ENCODE measurements at places on chromosomes 7 and 10.

DNA sequence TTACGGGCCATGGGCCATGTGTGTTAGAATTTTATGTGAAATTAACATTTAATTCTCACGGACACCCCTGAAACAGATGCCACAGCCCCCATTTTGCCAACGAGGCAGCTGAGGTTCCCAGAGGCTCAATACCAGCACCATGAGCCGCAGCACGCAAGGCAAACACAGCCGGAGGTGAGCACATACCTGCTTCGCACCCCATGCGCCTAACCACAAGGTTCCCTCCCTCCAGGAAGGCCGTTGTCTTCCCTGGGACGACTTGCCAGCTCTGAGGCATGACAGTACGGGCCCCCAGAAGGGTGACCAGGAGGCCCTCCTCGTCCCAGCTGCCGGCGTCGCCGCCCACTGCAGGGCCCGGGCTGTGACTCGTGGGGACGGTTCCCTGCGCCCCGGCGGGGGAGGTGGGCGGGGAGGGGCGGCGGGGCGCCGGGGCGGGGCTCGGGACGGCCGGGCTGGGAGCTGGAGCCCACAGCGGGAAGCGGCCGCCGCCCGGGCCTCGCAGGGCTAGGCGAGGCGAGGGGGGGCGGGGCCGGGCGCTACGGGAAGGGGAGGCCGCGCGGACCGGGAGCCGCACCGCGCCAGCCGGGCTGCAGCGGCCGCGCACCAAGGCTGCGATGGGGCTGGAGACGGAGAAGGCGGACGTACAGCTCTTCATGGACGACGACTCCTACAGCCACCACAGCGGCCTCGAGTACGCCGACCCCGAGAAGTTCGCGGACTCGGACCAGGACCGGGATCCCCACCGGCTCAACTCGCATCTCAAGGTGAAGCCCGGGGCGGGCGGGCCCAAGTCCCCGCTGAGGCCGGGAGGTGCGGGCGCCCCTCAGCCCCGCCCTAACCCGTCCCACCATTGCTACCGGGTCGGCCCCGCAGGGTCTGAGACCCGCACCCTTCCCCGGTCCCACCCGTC lies at the start of gene CAV2:
Gene CAV2 (plus strand): TSS at position 571 of the 910 bp plus-strand sequence. CDS start 44 bp downstream, at position 615.
- no peaks in the 10 kb centered on the region for H3K36me3 ChIP-seq
- H3K27me3 ChIP-seq: no peaks in the 10 kb centered on the region
- H3K27ac ChIP-seq: peak within 1 kb of the TSS; percentile 98

- no peak overlapping the region for H3K27ac ChIP-seq
- H3K4me3 ChIP-seq: no peak overlapping the region
- H3K27me3 ChIP-seq: peaks cover 30% of the 10 kb centered on the region
- no peak for DNase-seq
Observed at GRCh38 chr10:45429790-45430189, 55.8 kb downstream of the ALOX5 start.

DNA sequence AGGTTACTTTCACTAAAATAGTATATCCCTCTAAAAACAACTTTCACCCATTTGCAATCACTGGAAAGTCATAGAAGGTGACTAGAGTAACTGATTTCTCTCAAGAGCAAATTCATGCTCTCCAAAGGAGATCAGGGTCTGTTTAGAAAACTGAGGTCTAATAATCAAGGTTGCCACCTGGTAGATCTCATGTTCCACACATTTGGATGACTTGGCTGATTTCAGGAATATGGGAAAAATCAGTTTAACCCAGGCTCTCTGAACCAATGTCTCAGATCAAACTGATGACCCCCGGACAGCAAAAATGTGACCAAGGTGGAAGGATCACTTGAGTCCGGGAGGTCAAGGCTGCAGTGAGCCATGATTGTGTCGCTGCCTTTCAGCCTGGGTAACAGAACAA lies 562.4 kb upstream of the C7orf33 start:
- no peak for DNase-seq
- no peaks in the 10 kb centered on the region for H3K36me3 ChIP-seq
- H3K27me3 ChIP-seq: no peaks in the 10 kb centered on the region
- no peak overlapping the region for H3K27ac ChIP-seq

GRCh38 chr7:107898997-107899594 lies 8.1 kb downstream of the DLD start:
- H3K27ac ChIP-seq: no peak overlapping the region
- no peak overlapping the region for H3K4me3 ChIP-seq
- H3K27me3 ChIP-seq: no peaks in the 10 kb centered on the region
- no peaks in the 10 kb centered on the region for H3K4me1 ChIP-seq
- peaks cover 25% of the 10 kb centered on the region for H3K36me3 ChIP-seq
- no peak for DNase-seq

DNA sequence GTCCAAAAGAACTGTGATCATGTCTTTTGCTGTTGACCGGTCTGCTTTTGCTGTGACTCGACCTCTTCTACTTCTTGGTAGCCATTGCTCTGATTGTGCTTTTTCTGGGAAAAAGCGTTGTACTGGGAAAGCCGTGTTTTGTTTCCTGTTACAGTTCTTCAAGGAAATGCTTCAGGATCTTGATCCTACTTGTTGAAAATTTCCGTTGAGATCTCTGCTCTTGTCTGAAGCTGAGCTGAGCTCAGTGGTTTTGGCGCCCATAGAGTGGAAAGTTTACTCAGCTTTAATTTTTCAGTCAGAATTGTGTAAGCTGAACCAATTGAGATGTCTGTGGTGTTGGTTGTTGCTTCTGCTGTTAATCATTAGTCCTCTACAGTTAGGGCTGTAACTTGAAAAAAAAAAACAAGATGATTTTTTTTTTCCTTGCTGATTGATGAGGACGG lies 302.2 kb downstream of the CCDC3 start:
- no peaks in the 10 kb centered on the region for H3K36me3 ChIP-seq
- H3K27me3 ChIP-seq: no peaks in the 10 kb centered on the region
- H3K4me3 ChIP-seq: no peak overlapping the region
- peak overlapping the region; percentile 72 for H3K27ac ChIP-seq
- no peak for DNase-seq

DNA sequence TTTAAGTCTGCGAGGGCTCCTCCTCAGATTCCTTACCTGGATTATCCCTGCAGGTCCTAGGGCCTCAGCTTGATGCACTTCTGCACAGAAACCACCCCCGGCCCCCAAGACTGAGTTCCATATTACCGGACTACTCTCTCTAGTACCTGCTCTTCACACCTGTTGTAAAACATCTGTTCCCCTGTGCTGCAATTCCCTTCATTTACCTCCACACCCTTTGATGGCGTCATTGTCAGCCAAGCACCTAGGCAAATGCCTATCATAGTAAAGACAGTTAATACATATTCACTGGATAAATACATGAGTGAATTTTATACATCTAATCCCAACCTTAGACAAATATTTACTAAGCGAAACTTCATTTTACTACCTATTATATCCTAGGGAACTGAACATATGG lies 275.5 kb downstream of the PLXDC2 start:
- no peak for DNase-seq
- no peak overlapping the region for H3K4me3 ChIP-seq
- H3K27me3 ChIP-seq: no peaks in the 10 kb centered on the region
- no peaks in the 10 kb centered on the region for H3K4me1 ChIP-seq
- no peak overlapping the region for H3K27ac ChIP-seq

DNA sequence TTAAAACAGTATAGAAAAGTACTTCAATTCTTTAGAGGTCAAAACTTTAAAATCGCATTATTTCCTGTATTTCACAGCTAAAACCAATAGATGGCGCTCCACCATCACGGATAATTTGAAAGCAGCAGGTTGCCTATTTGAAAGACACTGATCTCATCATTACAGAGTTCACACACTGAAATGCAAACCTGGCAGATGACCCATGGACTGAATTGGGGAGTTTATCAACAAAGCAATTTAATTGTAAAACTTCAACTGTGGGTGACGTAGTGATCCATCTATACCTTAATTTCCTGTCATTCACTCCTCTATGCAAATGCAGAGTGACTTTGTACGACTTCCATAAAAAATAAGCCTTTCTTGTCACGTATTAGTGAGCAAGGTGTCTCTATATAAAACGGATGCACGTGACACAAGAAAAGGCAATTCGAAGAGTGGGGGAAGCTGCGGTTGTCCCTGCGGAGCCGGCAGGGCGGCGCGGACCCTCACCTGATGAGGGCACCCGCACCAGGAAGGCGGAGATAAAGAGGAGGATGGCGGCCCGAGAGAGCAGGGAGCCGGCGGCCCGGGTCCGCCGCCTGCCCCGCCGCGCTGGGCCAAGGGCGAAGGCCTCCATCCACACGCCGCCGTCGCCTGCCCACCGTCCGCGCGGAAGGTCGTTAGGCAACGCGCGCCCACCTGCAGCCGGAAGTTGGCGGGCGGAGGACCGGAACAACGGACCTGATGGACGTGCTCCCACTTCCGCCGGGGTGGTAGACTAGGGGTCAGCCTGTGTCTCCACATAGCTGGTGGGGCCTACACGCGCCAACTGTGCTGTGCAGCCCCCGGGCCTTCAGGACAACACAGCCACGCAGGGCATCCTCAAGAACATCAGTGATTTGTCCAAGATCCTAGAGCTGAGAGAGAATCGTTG lies at the start of gene ZPBP:
Gene ZPBP (minus strand): TSS at position 668 of the 913 bp plus-strand sequence. CDS start 52 bp downstream, at position 616.
- peaks cover 5% of the 10 kb centered on the region for H3K4me1 ChIP-seq
- H3K27me3 ChIP-seq: peaks cover 10% of the 10 kb centered on the region
- no peaks in the 10 kb centered on the region for H3K36me3 ChIP-seq

- H3K4me1 ChIP-seq: no peaks in the 10 kb centered on the region
- H3K27ac ChIP-seq: no peak overlapping the region
- no peaks in the 10 kb centered on the region for H3K27me3 ChIP-seq
- H3K36me3 ChIP-seq: peaks cover 98% of the 10 kb centered on the region
- H3K4me3 ChIP-seq: no peak overlapping the region
Observed at GRCh38 chr7:1473864-1474512, 14.7 kb upstream of the MICALL2 start.

DNA sequence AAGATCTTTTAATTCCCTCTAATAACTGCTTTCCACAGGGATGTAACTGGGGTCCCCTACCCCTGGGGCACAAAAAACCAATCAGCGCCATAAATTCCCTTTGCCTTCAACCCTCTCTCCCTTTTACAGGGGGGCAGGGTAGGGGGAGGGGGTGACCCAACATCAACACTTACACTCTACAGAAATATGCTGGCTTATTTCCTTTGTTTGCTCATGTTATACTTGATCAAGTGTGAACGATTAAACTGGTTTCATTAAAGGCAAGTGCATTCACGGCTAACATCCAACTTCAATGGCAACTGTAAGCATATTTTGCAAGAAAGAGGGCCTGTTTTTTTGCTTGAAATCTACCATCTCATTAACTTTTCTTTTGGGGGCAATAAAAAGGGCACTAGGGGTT lies 2.9 kb downstream of the CTBP2 start:
- no peak for DNase-seq
- peaks cover 47% of the 10 kb centered on the region for H3K4me1 ChIP-seq
- H3K27me3 ChIP-seq: no peaks in the 10 kb centered on the region
- H3K27ac ChIP-seq: peak overlapping the region; percentile 99
- peak overlapping the region; percentile 79 for H3K4me3 ChIP-seq

DNA sequence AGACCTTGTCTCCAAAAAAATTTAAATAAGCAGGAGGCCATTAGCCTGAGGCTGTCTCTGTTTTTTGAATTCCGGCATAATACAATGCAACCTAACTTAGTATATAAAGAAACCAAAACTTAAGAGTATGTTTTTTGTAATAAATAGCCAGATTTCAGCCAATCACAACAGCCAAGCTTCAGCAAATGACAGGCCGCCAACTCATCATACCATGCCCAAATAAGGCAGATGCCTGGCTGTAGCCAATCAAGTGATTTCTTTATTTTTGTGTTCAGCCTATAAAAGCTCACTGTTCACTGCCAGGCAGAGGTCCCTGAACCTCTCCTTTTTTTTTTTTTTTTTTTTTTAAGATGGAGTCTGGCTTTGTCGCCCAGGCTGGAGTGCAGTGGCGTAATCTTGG lies 12.7 kb upstream of the PURB start:
- H3K27me3 ChIP-seq: no peaks in the 10 kb centered on the region
- H3K4me1 ChIP-seq: no peaks in the 10 kb centered on the region
- DNase-seq: no peak
- no peaks in the 10 kb centered on the region for H3K36me3 ChIP-seq
- H3K27ac ChIP-seq: no peak overlapping the region

DNA sequence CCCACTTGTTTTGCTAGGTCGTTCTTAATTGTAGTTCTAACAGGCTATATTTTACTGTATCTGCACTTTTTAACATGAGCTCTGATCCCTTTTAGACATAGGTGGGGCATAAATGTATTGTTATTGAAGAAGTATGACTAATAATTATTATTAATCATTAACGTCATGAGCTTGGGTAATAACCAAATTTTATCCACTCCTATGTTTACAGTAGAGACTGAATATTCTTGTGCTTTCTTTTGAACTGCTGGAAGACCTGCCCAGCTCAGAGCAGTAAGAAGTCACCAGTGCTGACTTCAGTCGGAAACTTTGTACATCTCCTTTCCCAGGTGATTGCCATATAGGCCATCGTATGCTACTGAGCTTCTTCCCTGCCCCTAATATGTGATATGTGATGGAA lies 18.7 kb downstream of the PKD2L1 start:
- H3K27ac ChIP-seq: no peak overlapping the region
- no peaks in the 10 kb centered on the region for H3K36me3 ChIP-seq
- no peak for DNase-seq
- H3K4me1 ChIP-seq: no peaks in the 10 kb centered on the region
- no peak overlapping the region for H3K4me3 ChIP-seq
- no peaks in the 10 kb centered on the region for H3K27me3 ChIP-seq

DNA sequence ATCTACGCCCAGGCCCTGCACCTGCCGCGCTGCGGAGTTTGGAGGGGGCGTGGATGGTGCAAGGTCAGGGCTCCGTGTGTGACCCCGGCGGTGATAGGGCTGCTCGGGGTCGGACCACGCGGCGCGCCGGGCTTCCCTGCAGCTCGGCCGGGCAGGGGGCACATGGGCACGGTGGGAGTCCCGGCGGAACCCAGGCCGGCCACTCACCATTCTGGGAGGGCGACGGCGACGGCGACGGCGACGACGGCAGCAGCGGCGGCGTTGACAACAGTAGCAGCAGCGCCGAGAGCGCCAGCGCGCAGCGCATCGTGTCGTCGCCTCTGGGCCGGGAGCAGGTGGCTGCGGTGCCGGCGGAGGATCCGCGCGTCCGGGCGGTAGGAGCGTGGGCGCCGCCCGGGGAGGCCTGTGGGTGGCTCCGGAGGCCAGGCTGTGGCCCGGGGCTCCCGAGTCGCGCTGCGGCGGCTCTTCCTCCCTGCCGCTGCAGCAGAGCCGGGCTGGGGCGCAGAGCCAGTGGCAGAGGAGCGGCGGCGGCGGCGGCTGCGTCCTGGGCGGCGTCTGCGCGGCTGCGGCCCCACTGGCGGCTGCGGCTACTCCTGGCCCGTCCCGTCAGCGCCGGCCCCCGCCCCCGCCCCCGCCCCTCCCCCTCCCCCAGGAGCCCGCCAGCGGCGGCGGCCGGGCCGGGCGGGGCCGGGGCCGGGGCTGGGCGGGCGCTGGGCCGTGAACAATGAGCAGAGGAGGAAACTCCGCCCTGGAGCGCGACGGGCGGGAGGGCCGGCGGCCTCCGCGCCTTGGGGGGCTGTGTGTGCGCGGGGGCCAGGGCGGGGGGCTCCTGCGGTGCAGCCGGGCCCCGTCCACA lies at the start of gene PODXL:
Gene PODXL (minus strand): TSS at position 576 of the 856 bp plus-strand sequence. CDS start 269 bp downstream, at position 307.
- H3K4me1 ChIP-seq: peaks cover 33% of the 10 kb centered on the region
- peak within 1 kb of the TSS; percentile 62 for H3K4me3 ChIP-seq
- no peaks in the 10 kb centered on the region for H3K27me3 ChIP-seq
- H3K27ac ChIP-seq: peak within 1 kb of the TSS; percentile 40

All from tibial artery (tissue), 4 donors.